Lung microvascular endothelial cell (primary cell): ENCODE measurements at places on chromosomes 16 and 17. TPM values are rescaled to one million over a fixed set of nuclear protein-coding genes. Genes with fewer than 3 reads are reported as not detected.
A peak's percentile ranks its signal among the peaks of the same experiment; 100 is the strongest.

The USP43 gene
- total RNA-seq = under 0.01 TPM in 1 of 2 replicates, not detected in the other

- DNase-seq = no peak
Measured at GRCh38 chr17:72477491-72477890, 356.7 kb downstream of the SOX9 start.

DNA sequence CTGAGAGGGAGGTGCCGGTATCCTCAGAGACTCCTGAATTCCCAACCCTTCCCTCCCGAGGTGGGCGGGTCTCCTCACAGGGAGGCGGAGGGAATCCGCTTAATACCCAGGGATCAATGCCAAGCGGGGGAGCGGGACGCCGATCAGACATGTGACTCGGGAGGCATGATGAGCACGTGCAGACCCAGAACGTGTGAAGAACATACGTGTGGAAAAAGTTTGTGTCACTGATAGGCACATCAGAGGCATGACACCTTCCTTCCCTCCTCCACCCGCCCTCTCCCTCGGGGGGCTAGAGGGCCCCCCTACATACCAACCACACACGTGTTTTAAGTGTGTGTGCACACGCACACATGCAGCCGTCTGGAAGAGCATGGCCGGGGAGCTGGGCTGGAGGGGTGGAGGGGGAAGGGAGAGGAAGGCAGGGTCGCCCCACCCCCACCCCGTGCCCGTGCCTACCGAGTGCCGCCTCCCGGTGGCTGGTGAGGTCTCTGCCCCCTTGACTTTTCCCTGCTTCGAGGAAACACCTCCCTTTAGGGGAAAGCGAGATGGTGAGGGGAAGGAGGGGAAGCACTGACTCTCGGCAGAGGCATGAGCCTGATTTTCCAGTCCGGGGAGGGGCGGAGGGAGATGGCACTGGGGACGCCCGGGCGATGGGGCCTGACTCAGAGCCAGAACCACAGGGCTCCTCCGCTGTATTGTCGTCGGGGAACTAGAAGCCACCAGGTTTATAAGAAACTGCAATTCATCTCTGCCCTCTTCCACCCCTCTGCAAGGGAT, 12.1 kb upstream of the TBX21 start:
- DNase-seq = no peak

The SMPD3 gene
- total RNA-seq = under 0.01 TPM in 2 replicates

The PABPN1L gene
- not detected in 2 replicates for total RNA-seq

DNA sequence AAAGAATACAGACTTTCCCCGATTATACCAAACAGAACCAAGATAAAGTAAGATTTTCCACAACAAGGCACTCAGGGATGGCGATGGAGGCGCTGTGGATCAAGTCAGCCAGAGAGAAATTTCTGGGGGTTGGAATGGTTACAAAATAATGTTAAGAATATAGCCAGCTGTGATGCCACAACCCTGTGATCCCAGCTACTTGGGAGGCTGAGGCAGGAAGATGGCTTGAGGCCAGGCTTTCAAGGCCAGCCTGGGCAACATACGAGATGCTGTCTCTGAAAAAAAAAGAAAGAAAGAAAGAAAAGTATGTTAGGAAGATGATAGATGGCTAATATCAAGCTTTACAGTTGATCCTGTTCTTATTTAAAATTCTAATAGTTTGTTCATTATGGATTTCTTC, 10.6 kb upstream of the ALOX12 start:
- no peak for DNase-seq

DNA sequence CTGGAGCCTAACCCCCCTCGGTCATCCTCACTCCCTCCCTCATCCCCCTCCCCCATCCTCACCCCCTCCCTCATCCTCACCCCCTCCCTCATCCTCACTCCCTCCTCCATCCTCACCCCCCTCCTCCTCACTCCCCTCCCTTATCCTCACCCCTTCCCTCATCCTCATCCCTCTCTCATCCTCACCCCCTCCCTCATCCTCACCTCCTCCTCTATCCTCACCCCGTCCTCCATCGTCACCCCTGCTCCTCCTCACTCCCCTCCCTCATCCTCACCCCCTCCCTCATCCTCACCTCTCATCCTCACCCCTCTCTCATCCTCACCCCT, 571 bp downstream of the PRSS33 start:
- DNase-seq = no peak

DNA sequence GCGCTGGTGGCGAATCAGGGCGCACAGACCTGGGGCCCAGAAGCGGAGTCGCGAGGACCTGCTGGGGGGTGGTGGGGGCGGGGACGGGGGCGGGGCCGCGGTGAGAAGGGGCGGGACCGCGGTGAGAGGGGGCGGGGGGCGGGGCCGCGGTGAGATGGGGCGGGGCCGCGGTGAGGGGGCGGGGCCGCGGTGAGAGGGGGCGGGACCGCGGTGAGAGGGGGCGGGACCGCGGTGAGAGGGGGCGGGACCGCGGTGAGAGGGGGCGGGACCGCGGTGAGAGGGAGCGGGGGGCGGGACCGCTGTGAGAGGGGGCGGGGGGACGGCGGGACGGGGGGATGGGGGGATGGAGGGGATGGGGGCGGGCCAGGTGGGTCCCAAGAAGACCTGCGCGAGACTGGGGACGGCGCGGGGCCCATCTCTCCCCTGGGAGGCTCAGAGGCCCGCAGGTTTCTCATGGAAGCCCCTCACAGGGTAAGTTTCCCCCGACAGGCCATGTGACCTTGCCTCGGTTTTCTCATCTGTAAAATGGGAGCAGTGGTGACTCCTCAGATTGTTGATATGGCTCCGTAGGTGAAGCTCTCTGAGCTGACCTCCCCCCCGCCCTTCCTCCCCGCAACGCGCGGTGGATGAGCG, 28.6 kb upstream of the DBNDD1 start:
- peak; percentile 37 for DNase-seq

DNA sequence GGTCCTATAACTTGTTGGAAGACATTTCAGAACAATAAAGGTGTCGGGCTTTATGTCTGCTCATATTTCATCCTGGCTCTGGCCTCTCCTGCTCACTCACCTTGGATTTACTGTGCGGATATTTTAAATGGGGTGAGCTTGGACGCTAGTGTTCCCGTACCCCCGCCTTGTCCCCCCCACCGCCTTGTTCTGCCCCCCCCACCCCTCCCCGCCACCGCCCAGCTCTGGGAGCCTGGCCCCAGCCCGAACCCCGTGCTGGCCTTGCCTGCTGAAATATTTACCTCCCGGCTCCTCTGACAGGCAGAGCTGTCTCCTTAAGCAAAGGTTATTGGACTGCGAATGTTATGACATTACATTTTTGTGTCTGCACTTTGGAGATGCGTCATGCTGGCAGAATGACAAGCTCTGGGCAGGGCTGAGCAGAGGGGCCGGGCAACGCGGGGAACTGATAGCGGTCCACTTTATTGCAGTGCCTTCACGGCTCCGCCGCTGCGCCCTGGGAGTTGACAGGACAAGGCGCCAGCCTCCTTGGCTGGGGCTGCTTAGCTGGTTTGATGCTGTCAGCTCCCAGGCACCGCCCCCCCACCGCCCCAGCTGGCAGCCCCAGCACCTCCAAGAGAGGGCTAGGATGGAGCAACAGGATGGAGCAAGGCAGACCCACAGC, 222.5 kb upstream of the GSE1 start:
- DNase-seq = no peak

GRCh38 chr17:56426901-56427300, 166.6 kb upstream of the NOG start:
- no peak for DNase-seq

DNA sequence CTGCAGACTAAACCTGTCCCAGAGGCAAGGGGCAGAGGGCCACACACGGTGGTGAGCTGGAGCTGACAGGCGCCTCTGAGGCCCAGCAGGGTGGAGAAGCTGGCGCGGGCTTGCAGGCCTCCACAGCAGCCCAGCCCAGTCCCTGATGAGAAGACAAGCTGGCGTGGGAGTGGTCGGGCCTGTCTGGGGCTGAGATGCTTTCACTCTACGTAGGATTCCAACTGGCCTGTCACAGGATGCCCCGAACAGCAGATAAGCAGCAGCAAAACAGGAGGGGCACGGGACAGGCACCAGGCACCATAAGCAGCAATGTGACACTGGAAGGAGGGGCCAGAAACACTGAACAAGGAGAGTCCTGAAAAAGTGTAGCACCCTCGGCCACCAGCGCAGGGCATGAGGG, 40.1 kb downstream of the PEMT start:
- DNase-seq = no peak
